ENCODE measurements at places on chromosomes 1 and 21.

- DNase-seq, result no peak
These were observed 25.3 kb downstream of the DTL start for GRCh38 chr1:212060632-212061472.

- no peak for DNase-seq
These were observed 33.8 kb downstream of the SIM2 start for GRCh38 chr21:36732761-36733160.

DNA sequence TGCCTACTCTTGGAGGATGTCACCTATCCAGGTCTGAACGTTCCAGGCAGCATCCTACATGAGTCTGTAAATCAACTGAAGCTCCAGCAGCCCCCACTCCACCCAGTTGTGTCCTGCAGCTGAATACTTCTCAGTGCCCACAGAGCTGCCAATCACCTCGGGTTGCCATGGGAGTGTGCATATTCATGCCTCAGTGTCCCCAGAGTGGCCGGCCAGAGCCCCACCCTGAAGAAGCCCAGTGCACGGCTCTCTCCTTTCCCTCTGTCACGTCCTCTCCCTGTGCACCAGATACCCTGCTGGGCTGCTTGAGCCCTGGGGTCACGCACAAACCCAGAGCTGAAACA lies 16.1 kb upstream of the GSTM4 start:
- no peak for DNase-seq

DNA sequence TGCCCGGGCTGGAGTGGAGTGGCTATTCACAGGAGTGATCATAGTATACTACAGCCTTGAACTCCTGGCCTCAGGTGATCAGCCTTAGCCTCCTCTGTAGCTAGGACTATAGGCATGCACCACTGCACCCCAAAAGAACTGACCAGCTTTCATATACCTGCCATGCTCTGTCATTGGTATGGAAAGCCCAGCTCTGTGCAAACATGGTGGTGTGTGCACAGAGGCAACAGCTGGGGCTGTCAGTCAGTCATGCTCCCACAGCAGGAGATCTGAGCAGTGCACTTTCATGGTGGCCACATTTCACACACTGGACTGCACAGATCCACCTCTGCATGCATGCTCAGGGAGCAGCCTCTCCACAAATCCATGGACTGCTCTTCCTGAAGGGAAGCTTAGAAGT lies 8.8 kb upstream of the JAK1 start:
- no peak for DNase-seq

DNA sequence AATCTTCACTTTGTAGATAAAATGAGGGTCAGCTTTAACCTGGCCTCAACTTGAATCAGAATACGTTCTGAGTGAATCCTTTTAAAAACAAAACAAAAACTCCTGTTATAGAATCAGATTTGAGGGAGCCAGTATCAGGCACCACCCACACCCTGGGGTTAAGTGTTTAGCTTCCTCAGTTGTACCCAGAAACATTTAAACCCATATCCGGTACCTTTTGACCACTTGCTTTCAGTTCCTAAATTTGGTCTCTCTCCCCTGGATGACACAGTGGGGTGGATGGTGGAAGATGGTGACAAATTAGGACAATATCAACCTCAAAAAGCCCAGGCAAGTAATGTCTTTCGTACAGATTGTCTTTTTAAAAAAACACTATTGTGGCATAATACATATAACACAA lies 10.4 kb downstream of the KLHDC7A start:
- DNase-seq, result no peak

- no peak for DNase-seq
These were observed 28.3 kb upstream of the EPHA8 start for GRCh38 chr1:22534951-22535350.

DNA sequence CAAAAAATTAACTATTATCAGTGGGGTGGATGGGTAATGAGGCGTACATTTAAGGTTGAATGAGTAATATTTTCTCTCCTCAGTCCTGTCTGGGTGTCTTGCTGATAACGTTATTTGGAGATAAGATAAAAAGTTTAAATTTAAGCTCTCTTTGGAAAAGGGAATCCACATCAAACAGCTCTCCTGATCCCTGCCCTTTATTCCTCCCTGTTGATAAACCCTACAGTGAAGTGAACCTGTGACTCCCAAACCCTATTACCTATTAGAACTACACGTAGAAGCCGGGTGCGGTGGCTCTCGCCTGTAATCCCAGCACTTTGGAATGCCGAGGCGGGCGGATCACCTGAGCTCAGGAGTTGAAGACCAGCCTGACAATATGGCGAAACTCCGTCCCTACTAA lies 9.9 kb upstream of the GPR161 start:
- no peak for DNase-seq

- DNase-seq, result no peak
These were observed 57.0 kb upstream of the CACYBP start for GRCh38 chr1:174942547-174943255.

DNA sequence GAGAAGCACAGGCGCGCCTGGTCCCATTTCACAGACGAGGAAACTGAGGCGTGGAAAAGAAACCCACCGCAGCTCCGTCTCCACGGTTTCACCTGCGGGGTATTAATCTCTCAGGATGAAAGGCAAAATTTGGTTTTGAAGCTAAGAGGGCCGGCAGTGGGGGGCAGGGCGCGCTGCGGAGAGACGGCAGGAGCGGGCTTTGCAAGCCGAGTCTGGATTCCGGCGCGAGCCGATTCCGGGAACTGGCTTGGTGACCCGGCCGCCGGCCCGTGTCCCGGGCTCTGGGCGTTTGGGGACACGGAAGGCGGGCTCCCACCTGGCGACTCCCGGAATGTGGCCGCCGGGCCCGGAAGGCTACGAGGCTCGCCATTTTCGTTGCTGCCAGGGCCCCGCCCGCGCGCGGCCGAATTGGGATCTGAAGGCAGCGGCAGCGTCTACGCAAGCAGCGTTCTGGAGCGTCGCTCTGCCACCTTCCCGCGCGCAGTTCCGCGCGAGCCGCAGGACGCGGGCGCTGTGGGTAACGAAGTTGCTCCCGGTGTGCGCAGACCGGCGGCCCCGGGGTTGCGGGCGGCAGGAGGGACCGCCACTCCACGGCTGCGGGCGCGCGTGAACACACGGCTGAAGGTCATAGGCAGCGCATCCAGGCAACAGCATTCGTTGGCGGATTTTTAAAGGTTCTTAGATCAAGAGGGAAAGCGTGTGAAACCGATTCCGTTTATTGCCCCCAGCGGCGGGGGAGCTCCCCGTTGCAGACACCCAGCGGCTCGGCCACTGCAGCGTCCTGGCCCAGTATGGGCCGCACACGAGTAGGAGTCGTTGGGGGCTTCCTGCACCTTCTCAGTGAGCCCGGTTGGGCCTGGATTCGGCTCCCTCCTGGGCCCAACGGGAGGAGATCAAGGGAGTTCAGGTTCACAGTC lies 5.4 kb upstream of the PRDM16 start:
- DNase-seq, result no peak

DNA sequence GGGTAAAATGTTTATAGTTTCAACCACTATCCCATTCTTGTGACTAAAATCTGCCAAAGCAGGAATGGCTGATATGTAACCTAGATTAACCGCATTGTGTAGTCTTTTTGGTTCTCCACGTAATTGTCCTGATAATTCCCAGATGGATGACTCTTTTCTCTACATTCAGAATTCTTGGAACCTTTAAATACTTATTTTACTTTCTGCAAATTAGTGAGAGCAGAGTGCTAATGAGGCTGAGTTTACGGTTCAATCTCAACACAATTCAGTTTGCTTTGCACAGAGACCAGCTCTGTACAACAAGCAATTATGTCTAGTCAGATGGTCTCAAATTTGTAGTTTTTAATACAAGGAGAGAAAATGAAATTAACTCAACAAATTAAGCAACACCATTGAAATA lies 9.1 kb downstream of the CRB1 start:
- DNase-seq, result no peak

GRCh38 chr1:173823781-173824314 lies 625 bp upstream of the DARS2 start:
- no peak for DNase-seq

- no peak for DNase-seq
These were observed 132.8 kb upstream of the CD34 start for GRCh38 chr1:208043691-208044181.

DNA sequence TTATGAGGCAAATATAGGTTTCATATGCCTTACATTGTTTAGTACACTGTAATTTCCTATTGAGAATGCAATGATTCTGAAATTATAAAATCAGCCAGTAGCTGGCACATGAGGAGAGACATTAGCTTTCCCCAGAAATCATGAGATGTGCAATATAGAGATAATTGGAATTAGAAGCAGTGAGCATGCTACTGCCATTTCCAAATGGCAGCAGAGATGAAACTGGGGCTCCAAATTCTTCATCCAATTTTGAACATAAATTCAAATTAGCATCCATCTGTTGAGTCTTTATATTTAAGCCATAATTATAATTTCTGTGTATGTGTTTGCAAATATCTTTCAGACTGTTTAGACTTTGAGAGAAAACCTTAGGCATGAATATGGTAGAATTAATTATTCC lies 28.8 kb downstream of the PTGER3 start:
- DNase-seq, result no peak

DNA sequence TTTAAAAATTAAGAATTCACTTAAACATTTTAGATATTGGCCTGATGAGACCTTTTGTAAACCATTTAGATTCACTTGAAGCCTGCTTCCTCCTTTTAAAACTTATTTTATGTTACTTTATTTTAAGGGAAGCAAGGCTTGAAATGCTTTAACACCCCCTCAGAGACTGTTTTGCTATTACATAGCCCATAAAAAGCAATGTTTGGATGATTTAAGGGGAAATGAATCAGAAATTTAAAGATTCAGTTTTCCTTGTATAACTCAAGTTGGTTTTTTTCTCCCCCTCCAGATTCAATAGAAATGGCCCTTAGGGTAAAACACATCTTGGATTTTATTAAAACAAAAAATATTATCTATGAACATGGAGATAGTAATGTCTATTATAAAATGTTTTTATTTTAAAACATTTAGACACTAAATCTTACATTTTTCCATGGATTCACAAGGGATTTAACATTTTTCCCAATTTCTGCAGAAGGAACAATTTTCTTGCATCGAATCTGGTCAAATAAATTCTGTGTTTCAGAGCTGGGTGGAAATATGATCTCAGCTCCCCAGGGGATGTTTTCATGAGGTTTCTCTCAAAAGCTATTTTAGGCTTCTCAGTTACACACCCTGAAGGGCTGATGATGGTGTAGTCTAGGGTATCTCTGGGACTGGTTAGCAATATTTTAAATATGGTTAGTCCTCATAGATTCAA lies 69.3 kb upstream of the WARS2 start:
- no peak for DNase-seq

DNA sequence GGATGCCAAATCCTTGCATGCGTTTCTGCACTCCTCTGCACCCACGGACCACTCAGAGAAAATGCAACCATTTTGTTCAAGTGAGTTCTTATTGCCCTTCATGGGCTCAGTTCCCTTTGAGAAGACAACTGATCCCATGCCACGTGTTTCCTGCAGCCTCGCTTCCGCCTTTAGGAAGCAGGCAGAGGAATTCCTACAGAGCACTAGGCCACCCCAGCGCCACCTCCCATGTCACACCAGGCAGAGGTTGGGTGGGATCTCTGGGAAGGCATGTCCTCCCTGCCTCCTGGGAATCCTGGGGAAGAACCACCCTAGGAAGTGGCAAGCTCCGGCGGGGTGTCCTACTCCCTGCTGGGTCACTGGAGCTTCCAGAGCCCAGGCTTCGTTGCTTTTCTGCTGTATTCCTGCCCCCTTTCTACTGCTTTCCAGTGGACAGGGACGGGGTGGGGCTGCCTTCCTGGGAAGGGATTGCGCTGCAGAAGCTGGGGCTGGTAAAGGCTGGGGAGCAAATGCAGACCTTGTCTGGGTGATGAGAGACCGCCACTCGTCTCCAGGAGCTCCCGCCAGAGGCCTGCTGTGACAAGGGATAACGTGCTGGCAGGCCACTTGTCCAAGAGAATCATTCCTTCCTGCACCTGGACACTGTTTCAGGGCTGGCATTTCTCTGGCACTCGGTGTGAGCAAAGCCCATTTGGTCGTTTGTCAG lies 478.2 kb upstream of the VAMP3 start:
- no peak for DNase-seq

- DNase-seq, result no peak
These were observed 147.6 kb downstream of the ADSS2 start for GRCh38 chr1:244304156-244304555.

GRCh38 chr21:46503922-46504550 lies 45.3 kb downstream of the DIP2A start:
- DNase-seq, result no peak

DNA sequence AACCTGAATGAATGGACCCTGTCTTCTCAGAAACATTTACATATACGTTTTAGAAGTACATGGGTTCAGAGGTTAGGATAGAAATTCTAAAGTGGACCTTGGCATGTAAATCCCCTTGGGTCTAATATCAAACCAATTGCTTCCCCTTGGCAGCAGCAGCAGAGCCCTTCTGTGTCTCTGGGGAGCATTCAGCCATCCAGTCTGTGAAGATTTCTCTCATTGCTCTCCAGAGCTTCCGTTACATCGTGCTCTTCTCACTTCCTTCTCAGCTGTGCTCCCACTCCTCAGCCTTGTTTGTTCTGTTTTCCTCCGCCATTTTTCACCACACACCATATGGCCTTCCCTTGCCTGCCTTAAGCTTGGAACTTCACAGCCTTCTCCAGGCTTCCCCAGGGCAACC lies 61.5 kb upstream of the ATP1B1 start:
- no peak for DNase-seq

GRCh38 chr1:212646588-212646987 lies 38.0 kb downstream of the ATF3 start:
- no peak for DNase-seq

- DNase-seq, result no peak
These were observed 66.0 kb downstream of the BCAR3 start for GRCh38 chr1:93615582-93616150.

- DNase-seq, result no peak
These were observed 35.1 kb downstream of the ZNF281 start for GRCh38 chr1:200374569-200375295.

DNA sequence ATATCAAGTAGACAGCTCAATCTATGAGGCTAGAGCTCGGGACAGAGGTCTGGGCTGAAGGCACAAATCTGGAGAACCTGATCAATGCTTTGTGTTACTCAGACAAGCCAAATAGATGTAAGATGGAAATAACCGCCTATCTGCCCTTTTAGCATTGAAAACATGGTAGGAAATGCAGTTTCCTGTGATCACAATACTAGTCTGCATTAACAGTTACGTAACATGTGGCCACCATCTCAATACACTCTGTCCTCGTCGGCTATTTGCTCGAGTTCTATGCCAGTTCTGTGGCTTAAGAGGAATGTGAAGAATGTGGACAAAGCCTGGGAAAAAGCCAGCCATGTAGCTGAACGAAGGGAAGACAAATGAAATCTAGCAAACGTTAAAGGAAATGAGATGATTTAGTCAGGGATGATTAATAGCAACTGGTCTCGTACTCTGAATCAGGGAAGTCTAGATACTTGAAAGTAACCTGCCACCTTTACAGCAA lies 73.3 kb downstream of the HSF2BP start:
- no peak for DNase-seq

- no peak for DNase-seq
These were observed 995 bp upstream of the IPO13 start for GRCh38 chr1:43945674-43946235.

GRCh38 chr1:26045722-26046245 lies at the start of gene SLC30A2:
SLC30A2 (minus strand) TSS chr1:26046118; CDS start chr1:26045896, 222 bp downstream.
- peak; percentile 71 for DNase-seq

Measured in SK-N-SH (cell line).